Esophagus squamous epithelium (tissue), 5 donors: ENCODE measurements at places on chromosomes 2 and 18. TPM values are rescaled to one million over a fixed set of nuclear protein-coding genes. Genes with fewer than 3 reads are reported as not detected.

DNA sequence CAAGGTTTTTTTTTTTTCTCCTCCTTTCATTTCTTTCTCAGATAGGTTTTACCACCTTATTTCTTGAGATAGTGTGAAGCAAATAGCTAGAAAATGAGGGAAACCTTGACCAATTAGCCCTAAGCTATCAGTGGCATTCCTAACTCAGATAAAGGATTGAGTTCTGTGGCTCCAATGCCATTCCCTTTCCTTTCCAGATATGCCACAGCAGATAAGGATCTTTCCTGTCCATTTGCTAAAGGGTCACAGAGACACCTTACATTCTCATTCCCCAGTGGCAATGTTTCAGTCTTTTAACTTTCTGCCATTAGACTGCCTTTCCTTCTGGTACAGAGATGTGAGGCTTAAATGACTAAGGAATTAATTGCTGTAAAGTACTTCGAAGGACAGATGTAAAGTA is 81.7 kb downstream of the MGAT5 start:
- no peak for DNase-seq

GRCh38 chr18:14117606-14118005 is 14.6 kb downstream of the ZNF519 start:
- no peak for DNase-seq

LAMA1 gene
- 2.7 TPM for total RNA-seq

- DNase-seq: no peak
Observed at GRCh38 chr18:55384551-55385275, 203.3 kb downstream of the TCF4 start.

DNA sequence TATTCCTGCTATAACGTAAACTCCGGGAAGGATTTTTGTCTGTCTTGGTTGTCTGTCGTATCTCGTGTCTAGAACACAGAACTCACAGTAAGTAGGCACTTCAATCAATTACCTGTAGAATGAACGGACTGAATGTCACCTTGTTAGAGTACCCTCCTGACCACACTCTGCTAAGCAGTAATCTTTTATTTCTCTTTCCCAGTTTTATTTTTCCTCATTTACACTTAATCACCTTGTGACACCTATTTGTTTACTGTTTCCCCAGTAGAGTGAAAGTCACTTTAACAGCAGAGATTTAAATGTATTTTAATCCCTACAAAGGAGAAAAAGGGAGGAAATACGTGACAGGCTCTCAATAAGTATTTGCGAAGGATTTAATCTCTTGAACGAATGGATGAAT is 514 bp upstream of the EPB41L5 start:
- no peak for DNase-seq

DNA sequence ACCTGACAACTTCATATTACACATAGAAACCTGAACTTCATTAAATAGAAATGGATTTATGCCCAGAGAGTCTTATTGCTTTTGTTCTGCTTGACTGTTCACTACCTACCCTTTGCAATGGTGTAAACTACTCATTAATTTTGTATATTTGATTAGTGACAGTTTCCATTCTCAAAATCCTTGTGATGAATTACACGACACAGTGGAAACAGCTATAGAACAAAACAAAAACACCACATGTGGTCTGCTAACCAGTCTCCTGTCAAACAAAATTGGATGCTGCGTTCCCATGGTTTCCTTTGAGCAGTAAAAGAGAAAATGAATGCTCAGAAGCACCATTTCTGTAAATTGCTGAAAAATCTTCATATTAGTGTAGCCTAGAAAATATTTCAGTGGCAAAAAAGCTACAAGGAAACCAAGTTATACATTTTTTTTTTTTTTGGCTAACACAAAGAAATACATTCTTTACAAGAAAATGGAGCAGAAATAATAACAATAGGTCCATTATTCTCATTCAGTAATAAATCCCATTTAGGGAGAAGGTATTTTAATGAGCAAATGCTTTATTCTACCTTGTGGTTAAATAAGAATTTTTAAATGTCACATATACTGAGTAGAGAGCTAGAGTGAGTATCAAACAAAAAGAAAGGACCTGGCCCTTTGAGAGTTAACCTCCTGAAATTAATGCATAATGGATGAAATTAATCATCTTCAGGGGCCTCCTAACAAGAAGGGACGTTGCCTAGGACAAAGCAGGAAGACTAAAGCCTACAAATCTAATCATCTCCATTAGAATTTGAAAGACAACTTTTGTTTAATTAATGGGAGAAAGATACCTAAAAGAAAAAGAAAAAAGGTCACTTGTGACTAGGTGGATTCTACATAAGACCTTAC is 355.1 kb upstream of the ZC3H15 start:
- DNase-seq: no peak

DNA sequence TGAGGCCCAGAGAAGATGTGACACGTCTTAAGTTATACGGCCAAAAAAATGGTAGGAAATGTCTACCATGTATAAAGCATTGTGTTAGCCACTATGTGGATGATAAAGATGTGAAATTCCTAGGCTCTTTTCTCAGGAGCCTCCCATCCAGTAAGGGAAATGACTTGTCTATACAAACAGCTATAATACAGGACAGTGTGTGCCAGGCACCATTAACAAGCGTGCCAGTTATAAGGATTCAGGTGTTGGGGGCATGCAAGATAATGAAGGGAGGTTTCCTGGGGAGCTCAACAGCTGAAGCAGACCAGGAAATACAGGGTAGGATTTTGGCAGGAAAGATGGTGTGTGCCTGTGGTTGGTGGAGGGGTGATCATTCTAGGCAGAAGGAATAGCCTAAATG is 37.6 kb downstream of the ALPK2 start:
- DNase-seq: no peak

DLX1 gene
- total RNA-seq: not detected

DNA sequence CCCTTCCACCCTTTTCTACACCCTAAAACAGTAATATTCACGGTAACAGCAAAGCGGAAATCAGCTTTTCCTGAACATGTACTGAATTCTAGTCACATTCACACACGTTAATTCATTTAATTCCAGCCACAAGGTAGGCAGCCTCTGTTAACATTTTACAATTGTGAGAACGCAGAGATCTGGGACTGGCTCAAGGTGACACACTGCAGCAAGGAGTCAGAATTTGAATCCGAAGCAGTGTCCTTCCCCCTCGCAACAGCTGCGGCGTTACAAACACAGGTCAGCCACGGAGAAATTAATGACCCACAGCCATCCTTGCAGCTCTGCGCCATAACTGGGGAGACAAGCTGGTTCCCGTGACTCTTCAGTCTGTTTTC is 818 bp upstream of the SLC20A1 start:
- no peak for DNase-seq

DGUOK gene
- 53.4 TPM for total RNA-seq

PROKR1 gene
- total RNA-seq: not detected
